GM12891 (cell line): ENCODE measurements at places on chromosomes 4 and X.

DNA sequence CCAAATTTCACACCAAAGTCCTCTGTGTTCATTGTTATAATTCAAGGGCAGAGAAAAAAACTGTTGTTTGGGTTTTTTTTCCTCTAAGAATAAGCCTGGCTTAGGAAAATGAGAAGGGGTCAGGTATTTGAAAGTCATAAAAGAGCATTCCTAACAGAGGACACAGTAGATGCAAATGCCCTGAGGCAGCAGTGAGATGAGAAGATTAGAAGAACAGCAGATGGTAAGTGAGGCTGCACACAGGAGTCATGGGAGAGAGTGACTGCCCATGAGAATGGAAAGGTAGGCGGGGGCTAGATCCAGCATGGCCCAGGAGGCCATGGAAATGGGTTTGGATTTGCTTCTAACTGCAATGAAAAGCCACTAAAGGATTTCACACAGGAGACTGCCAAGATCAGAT is 107.5 kb upstream of the RBPJ start:
- no peak for DNase-seq

DNA sequence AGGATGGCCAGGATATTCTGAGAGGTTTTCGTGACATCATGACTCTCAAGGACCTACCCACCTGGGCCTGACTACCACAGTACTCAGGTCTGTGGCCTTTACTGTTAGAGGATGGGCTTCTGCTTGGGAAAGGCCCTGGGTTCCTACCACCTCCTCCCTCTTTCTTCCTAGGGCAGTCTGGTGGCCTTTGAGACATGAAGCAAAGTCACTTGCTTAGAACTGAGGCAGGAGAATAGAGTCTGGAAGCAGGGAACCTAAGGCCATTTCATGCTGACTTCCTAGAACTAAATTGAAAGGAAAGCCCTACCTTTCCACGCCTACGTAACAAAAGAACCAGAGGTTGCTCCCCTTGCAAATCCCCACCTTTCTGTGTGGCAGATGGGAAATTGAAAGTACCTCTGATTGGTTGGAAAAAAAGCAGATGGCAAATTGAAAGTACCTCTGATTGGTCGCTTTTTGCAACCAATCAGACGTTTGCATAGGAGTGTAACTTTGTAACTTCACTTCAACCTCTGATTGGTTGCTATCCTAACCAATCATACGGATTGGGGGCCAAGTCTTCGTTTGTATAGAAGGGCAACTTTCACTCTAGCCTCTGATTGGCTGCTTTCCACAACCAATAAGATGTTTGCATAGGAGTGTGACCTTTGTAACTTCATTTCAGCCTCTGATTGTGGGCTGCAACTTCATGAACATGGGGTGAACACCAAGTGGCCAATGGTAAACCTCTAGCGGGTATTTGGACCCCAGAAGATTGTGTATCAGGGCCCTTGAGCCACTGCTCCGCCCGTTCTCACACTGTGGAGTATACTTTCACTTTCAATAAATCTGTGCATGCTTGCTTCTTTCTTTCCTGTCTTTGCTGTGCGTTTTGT is 9.9 kb upstream of the AKAP14 start:
- no peak for DNase-seq

DNA sequence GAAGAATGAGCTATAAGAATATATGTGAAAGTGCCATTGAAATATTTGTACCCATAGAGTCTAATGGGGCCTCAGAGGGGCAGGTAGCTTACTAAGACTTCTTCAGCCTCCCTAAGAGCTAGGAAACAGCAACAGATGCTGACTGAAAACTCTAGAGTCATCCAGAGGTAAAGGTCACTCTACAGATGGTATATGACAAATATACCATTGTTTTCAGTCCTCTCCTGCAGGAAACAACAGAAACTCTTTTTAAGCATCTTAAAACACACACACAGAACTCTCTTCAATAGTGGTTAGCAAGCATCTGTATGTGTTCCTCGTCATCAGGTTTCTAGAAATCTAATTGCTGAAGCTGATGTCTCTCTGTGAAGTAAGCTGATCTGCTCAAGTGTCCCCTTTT is 313.8 kb upstream of the GATB start:
- no peak for DNase-seq

DNA sequence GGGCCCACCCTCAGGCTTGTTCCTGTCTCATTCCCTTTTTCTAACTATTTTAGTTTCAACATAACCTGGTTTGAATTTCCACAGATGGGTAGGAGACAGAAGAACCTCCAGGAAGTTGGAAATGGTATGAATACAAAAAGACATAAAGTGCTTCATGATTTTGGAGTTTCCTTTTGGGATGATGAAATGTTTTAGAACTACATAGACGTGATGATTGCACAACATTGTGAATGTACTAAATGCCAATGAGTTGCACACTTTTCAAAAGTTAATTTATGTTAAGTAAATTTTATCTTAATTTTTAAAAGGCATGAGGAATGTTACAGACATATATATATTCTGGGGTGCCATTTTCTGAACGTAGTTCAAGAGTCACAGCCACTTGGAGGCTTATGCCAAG is 41.1 kb upstream of the IBSP start:
- no peak for DNase-seq

DNA sequence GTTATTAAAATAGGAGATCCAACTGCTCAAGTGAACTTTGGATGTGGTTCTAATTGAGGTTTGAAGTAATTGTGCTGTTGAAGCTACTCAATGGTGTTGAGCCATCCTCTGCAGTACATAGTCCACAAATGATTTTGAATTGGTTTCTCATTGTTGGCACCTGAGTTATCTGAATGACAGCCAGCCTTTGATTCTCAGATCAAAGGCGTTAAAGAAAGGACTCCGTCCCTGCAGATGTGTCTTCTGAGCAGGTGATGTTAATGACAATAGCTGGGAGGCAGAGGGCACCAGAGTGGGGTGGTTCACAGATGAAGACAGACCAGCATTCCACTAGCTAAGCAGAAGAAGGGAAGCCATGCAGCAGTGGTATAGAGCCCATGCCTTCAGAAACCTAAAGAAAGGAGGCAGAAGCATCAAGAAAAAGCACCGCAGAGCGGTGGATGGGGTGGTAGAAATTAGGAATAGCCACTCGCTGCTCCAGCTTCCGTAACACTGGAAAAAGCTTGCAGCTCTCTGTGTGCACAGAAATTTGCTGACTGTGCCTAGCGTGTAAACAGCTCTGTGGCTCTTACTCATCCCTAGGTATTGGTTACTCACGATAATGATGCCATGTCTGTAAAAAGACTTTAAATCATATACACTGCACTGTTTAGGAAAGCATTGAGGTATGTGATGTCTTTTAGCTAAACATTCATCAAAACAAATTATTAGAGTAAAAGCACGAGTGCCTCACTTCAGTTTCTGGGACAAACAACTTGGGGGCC is 79.2 kb upstream of the CLCN4 start:
- DNase-seq: no peak

DNA sequence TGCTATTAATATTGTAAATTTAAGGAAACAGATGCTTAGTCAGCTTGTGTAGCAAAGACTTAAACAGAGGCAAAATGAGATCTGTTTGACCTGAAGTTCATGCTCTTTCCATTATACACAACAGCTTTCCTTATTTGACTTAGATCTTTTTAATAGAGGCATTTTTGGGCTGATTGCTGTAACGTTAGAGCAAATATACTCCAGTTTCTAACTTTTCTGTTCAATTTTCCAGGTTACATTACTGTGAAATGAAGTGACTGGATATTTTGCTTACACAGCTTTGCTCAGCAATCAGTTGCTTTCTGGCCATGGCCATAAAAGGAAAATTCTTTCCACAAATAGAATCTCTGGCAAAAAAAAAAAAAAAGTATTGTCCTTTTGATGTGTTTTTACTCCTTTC is 146.2 kb downstream of the PCDH7 start:
- DNase-seq: no peak

GRCh38 chr4:45663003-45663402 is 460.9 kb downstream of the GABRG1 start:
- DNase-seq: no peak

- DNase-seq: no peak
Observed at GRCh38 chr4:37243051-37243450, 1.5 kb upstream of the NWD2 start.

GRCh38 chr4:10117359-10118047 is 904 bp upstream of the WDR1 start:
- DNase-seq: no peak

DNA sequence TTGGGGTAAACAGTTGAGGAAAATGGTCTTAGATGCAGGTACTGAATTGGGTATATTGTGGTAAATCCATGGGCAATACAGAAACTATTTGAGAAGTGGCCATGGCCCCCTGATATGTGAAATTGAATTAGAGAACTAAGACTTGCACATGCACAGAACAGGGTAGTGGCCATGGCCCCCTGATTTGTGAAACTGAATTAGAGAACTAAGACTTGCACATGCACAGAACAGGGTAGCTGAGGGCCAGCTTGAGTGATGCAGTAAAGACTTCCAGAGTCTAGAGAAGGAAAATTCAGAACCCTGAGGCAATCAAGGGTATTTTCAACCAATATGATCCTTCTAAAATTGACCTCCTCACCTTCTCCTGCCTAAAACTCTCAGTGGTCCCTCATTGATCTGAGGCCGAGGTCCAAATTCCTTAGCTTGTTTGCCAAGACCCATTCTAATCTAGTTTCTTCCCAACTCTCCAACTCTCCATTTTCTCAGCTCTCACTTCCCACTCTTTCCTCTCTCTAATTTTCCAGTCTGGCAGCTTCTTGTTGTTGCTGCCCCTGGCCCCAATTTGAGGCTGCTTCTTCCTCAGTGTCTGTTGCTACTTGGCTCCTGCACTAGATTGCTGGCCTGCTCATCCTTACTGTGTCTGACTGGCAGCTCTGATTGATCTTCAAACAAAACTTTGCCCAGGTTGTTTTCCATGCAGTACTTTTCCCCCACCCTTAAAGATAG is 72.4 kb downstream of the FRAS1 start:
- no peak for DNase-seq

- DNase-seq: no peak
Observed at GRCh38 chrX:49792376-49792775, 36.7 kb upstream of the PAGE4 start.

DNA sequence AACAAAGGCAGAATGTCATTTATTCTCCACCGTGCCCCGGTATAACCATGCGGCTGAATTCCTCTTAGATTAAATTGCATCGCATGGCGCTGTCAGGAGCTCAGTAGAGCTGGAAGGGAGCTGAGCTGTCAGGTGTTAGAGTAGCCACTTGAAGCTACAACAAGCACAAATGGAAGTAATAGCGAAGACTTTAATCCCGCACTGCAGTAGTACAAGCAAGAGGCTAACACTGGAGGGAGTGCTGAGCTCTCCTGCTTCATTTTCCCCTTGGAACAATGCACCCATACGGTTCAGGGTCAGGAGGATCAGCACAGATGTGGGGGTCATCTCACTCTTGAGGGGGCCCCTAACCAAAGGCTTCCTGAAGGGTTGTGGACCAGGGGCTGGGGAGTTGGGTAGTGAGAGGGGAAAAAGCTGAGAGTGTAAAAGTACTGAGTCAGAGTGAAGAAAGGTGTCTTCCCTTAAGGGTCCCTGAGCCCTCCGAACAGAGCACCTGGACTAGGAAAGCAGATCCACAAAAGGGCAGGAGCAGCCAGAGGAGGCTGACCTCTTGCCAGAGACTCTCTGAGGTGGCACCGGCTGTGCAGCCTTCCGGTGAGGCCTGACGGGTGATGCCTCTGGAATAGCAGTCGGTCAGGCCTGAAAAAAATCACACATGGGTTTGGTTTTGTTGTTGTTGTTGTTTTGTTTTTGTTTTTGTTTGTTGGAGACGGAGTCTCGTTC is 36.0 kb upstream of the CBR4 start:
- no peak for DNase-seq

DNA sequence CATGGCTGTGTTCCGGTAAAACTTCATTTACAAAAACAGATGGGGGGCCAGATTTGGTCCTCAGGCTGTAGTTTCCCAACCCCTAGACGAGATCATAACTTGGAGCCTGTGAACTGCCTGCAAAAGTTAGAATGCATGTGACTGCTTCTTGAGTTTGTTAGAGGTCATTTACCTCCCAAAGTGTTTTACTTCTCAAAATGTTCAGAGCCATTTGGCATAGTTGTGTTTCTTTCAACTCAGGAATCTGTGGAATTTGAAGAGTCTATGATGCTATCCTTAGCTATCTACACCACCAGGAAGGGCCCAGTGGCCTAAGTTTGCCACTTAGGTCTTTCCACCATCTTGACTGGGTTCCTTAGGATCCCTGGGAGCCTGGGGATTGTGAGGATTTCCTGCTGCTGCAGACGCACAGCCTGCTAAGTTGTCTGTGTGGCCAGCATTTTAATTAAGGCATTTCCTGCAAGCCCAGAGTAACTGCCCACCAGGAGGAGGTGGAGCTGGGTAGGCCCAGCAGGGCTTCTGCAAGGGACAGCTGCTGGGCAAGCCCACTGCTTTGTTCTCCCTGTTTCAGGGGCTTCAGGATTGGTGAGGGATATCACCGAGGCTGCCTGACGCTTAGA is 53.1 kb downstream of the CCNI start:
- DNase-seq: no peak

DNA sequence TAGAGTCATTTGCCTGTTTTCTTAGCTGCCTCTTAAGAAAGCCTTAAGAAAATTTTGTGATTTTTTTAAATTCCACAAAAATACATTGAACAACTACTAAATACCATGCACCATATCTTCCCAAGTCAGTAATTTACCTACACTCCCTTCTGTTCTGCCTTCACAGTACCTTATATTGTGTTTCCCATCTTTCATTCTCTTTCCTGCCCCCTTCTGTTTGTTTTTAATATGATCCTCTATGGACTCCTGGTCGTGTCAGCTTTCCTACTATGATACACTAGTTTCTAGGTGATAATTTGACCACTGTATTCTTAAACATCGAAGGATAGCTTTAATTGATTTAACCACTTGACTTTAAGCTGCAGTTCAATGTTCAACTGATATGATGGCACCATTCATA is 297.7 kb upstream of the HAND2 start:
- DNase-seq: no peak

DNA sequence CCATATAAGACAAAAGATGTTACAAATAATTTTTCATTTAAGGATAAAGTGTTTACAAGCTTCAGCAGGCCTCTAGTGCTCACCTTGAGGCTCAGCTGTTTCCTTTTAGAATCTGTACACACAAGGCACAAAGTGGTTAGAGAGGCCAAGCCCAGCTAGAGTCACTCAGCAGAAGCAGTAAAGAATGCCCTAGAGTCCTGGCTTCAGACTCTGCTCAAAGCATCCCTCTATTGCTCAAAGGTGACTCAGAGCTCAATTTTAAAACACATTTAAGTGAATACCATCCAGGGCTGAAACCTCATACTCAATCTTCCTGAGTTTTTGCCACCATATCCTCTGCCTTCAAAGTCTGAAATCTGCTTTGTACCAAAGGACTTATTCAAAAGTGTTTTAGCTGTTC is 22.6 kb upstream of the PHF8 start:
- no peak for DNase-seq

GRCh38 chrX:44975666-44976263 is 102.8 kb downstream of the KDM6A start:
- no peak for DNase-seq

GRCh38 chrX:38060331-38060878 is 54.1 kb downstream of the SYTL5 start:
- DNase-seq: no peak

GRCh38 chr4:99033956-99034355 is 38.4 kb downstream of the METAP1 start:
- no peak for DNase-seq
